ENCODE measurements at places on chromosomes 16 and 17.
A peak's percentile ranks its signal among the peaks of the same experiment; 100 is the strongest.

GRCh38 chr17:77793146-77793970, 165.1 kb upstream of the TNRC6C start:
- no peak for DNase-seq

- peak; percentile 8 for DNase-seq
These were observed 185.8 kb downstream of the HS3ST3A1 start for GRCh38 chr17:13415871-13416416.

- DNase-seq, result no peak
These were observed 42.8 kb downstream of the PKD1 start for GRCh38 chr16:2092866-2093265.

DNA sequence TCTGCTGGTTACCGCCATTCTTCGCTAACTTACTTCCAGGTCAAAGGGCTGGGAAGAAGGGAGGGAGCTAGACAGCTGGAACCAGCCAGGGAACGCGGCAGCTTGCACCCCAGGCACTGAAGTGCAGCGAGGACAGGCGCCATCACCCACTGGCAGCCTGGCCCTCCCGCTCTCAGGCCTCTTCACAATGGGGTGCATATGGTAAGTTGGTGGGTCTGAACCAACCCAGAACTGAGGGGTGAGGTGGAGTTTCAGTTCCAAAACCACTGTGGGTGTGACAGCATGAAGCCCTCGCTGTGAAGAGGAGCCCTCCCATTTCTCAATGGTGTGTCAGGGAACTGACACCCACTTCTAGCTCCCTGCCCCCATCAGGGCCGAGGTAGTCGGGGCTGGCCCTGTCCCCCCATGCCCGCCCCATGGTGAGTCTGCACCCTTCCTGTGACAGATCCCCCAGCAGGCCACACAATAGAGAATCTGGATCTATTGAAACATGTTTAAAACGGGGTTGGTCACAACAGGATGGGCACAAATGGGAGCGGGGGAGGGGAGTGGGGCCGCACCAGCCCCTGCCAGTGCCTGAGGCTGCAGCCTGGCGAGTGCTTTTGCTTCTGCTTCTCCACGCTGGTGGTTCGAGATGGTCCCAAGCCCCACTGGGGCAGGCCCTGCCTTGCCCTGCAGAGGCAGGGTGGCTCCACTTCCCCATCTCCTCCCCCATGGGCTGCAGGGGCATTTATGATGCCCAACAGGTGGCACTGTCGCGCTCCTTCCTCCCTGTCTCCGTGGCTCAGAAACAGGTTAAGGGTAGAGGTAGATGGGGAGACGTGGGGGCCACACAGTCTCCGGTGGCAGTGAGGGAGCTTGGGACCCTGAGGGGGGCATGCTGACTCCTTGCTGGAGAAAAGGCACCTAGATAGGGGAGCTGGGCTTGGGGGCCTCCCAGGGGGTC, 2.3 kb downstream of the LIMD2 start:
- peak; percentile 95 for DNase-seq

- DNase-seq, result no peak
These were observed 3.9 kb downstream of the UMOD start for GRCh38 chr16:20348365-20349185.

DNA sequence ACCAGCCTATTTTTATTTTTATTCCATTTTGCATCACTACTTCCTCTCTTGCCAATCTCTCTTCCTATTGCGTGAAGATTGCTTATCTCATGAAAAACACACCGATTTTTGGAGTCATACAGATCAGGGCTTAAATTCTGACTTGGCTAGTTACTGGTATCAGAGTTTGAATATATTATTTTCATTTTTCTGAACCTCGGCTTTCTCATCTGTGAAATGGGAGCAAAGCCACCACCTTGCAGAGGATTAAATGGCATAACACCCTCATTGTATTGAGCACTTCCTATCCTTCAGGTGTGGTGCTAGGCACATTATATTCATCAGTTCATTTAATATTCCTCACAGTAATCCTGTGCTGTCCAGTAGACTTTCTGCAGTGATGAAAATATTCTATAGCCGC, 208.8 kb downstream of the HAPSTR1 start:
- DNase-seq, result no peak

DNA sequence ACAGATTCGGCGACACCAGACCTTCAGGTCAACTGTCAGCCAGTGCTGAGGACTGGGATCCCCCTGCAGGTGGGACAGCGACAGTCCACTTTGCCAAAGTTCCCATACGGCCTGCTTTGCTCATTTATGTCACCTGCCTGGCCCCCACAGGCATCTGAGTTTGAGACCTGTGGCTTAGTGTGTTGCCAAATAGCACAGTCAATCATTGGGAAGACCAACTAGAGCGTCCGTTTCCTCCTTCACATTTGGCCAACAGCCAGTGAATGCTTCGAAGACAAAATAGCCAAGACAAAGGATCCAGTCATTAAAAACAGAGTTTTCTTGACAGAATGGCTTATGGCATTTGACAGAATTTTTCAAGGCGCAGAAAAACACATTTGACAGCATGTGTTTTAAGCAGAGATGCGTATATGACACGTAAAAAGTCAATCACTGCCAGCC, 113.8 kb downstream of the ABCC12 start:
- no peak for DNase-seq

DNA sequence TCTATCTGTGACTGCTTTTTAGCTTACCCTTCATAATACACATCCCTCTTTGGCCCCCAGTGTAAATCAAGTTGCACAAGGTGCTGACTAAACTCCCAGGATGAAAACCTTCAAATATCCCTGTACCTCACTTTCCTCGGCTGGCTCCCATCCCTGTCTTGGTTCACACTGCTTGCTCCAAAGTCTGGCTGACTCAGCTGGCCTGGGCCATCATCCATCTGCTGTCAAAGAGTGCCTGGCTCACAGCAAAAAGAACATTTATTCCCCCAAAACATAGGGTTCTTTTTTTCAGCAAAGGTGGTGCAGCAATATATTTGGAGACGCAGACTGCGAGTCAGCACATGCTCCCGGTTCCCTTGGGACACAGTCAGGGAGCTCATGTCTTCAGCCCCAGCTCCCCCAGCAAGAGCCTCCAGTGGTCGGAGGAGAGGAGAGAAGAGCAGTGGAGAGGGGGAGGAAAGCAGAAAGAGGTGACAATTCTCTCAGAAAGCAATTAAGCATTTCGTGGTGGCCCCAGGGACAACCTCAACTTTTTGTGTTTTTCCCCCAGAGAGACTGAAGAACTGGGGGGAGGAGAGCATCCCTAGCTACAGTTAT, 26.1 kb downstream of the GPR142 start:
- no peak for DNase-seq

DNA sequence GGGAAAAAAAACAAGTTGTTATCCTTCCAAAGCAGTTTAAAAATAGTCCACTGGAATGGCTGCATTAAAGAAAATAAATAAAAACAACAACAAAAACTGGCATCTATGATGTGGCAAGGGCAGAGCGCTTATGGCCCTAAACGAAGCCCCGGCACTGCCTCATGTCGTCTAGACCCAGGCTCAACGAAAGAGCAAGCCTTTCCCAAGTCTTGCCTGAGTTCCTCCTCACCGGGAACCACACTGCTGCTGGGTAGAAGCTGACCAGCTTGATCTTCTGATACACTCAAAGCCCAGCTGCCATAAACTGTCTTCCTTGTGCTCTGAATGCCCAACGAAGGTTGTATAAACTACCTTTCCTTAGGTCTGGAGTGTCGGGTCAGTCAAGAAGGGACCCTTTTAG, 37.0 kb downstream of the NDEL1 start:
- DNase-seq, result no peak

GRCh38 chr16:17373533-17373932, 97.2 kb downstream of the XYLT1 start:
- DNase-seq, result no peak

DNA sequence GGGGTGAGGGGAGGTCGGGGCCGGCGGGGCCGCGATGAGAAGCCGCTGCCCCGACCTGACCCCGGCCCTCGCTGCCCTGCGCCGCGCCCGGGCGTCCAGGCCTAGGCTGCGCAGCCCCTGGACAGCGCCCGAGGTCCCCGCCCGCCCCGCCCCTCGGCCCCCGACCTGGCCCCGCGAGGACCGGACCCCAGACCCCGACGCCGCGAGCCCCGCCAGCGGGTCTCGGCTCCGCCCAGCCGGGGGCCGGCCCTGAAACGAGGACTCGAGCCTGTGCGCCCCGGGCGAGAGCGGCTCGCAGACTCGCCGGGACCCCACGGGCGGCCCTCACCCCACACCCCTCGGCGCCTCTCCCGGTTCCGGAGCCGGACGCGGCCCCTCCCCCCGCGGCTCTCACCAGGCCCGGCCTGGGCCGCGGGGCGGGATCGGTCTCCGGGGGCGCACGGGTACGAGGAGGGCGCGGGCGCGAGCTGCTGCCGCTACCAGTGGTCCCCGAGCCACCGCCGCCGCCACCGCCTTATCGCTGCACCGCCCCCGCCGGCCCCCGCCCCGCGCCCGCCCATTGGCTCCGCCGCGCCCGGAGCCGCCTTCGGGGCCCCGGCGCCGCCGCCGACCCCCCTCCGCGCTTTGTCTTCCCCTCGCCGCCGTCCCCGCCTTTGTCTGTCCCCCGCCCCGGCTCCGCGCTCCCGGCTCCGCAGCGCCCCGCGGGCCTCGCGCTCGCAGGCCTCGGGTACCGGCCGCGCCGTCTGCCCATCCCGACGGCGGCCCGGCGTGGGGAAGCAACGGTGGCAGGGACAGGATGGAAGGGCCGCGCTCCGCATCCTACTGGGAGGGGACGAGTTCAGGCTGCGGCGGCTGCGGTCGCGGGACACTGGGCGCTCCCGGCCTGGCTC, at the start of gene LIMD2:
Gene LIMD2, minus strand, starts transcription at position 488 of the 890 bp plus-strand sequence. CDS start 827 bp downstream, outside the sequence.
- DNase-seq, result peak; percentile 87

DNA sequence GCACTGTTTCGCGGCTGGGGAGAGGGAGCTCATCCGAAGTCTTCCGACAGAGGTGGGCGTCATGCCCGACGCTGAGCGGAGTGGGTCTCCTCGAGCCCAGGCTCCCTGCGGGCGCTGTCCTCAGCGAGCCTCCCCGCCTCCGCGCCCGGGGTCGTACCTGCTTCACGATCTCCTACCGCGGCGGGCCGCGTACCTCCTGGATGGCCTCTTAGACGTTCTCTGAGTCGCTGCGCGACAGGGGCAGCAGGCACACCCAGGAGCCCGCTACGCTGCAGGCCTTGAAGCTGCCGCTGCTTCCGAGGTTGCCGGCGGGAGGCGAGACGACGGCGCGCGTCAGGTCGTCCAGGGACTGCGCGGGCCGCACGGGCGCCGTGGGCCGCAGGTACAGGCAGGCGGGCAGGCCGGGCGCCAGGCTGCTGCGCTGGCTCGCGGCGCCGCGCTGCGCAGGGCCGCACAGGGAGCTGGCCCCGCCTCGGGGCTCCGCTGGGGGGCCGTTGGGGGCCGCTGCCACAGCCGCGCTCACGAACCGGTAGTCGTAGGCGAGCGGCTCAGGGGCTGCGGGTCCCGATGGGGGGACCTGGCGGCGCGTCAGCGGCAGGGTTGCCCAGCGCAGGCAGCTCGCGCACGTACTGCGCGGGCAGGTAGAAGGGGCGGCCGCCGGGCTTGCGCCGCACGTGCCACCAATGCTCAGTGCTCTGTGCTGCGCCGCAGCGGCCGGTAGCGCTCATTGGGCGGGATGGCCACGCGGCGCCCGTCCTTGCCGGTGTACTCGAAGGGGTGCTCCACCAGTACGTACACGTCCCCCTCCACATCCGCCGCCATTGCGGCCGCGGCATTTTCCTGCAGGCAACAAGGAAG, 116.4 kb upstream of the SMURF2 start:
- no peak for DNase-seq

GRCh38 chr16:50992350-50993032, 158.6 kb downstream of the SALL1 start:
- no peak for DNase-seq

DNA sequence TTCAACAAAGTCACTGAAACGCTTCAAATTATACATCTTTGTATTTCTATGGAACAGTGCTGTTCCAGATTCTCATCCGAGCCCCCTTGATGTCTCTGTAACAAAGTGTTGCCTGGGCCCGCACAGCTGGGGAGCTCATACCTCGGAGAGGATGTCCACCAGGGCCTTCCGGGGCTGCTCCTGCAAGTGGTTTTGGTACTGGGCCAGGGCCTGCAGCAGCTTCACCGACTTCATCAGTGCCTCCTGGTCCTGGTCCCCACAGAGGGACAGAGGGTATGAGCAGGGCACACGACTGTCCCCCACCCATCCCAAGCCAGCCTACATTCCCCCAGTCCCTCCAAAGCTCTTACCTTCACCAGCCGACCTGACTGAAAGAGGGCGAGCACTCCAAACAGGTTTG, 1.5 kb downstream of the MYBBP1A start:
- no peak for DNase-seq

DNA sequence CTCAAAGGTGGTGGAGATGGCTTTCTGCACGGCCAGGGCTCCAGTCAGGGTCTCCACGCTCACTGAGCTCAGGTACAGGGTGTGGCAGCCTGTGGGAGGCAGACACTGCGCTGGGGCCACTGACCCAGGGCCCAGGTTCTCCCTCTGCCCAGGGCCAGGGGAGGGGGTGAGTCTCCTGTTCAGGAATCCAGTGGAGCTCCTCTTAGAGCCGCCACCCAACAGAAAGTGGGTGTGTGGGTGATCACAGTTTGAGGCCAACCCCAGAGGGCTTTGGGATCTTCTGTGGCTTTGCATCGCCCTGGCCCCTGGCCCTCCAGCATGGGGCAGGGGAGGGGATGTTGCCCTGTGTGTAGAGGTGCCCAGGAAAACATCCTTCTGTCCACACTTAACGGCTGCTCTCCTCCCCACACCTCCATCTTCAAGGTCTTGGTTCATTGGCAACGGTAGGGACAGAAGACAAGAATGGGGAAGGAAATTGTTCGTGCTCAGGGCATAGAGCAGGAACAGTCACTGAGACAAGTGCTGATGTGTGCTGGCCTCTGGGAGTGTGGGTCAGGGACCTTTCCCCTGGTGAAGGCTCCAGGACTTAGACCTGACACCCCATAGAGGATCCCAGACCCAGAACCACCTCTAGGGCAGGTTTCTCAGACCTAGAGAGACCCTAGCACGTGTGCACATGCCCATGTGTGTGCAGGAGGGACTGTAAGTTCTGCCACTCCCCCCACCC, 21.5 kb downstream of the TNS4 start:
- peak; percentile 44 for DNase-seq

GRCh38 chr17:10192972-10193371, 5.4 kb downstream of the GAS7 start:
- no peak for DNase-seq

- no peak for DNase-seq
These were observed 834 bp downstream of the MRPL12 start for GRCh38 chr17:81703747-81704654.

- DNase-seq, result no peak
These were observed 19.6 kb downstream of the BEAN1 start for GRCh38 chr16:66446737-66447136.

Data from common myeloid progenitor, CD34-positive (primary cell).